Body of pancreas (tissue), 4 donors: ENCODE measurements at places on chromosomes 3 and 15. TPM values are rescaled to one million over a fixed set of nuclear protein-coding genes. Genes with fewer than 3 reads are reported as not detected.

DNA sequence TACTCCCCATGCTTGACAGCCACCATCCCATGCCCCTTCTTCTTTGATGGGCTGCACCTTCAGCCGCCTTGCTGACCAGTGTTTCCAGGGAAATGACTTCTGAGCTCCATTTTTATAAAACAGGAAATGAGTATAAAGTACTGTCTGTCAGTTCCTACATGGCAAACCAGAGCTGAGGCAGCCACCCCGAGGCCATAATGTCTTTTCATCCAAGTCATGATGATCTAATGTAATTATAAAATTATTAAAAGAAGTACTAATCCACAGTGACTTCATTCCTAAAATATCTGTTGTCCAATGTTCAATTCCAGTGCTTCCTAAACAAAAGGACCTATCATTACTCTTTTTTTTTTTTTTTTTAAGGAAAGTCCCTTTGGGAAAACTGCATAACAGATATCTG, 75.2 kb upstream of the HERC1 start:
- no peaks in the 10 kb centered on the region for H3K27me3 ChIP-seq

- no peak overlapping the region for H3K27ac ChIP-seq
- DNase-seq = no peak
- no peak overlapping the region for H3K4me3 ChIP-seq
- H3K27me3 ChIP-seq = no peaks in the 10 kb centered on the region
- no peaks in the 10 kb centered on the region for H3K36me3 ChIP-seq
- H3K4me1 ChIP-seq = no peaks in the 10 kb centered on the region
Measured at GRCh38 chr3:45249391-45249790, 23.3 kb upstream of the TMEM158 start.

Gene CYP1A2
- not detected for total RNA-seq

GRCh38 chr15:31349233-31350141, 22.9 kb downstream of the KLF13 start:
- peaks cover 91% of the 10 kb centered on the region for H3K4me1 ChIP-seq
- no peaks in the 10 kb centered on the region for H3K36me3 ChIP-seq
- no peak overlapping the region for H3K4me3 ChIP-seq
- no peak for DNase-seq
- no peaks in the 10 kb centered on the region for H3K27me3 ChIP-seq

Gene SERPINI2
- total RNA-seq = 221 TPM

Gene PPM1L
- 13.7 TPM for total RNA-seq

- no peak overlapping the region for H3K27ac ChIP-seq
- H3K27me3 ChIP-seq = no peaks in the 10 kb centered on the region
- no peak for DNase-seq
- H3K36me3 ChIP-seq = no peaks in the 10 kb centered on the region
Measured at GRCh38 chr3:114852966-114853365, 294.1 kb downstream of the ZBTB20 start.

GRCh38 chr3:24533561-24534193, 39.0 kb upstream of the THRB start:
- no peaks in the 10 kb centered on the region for H3K27me3 ChIP-seq
- H3K27ac ChIP-seq = no peak overlapping the region
- no peak for DNase-seq
- H3K4me1 ChIP-seq = peaks cover 10% of the 10 kb centered on the region
- H3K4me3 ChIP-seq = no peak overlapping the region

DNA sequence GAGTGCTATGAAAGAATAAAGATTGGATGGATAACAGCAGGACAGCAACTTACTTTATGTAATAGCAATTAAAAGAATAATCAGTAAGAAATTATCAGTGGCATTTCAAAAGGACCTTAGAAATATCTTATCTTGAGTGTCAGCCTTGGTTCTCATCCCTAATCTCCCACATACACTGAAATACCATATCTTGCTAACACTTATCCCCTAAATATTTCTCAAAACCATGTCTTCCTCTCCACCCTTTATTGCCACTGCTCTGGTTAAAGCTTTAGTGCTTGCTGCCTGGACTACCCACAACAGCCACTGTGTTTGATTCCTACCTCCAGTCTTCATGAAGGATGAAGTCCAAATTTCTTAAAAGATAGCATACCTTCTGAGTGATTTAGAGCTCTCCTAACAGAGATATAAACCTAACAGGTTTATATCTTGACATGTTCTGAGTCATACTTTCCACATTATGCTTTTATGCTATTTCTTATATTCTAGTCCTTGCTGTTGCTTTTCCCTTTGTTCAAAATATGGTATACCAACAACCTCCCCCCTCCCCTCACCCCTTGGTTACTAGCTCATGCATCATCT, 202.8 kb downstream of the RSRC1 start:
- H3K27me3 ChIP-seq = no peaks in the 10 kb centered on the region
- no peaks in the 10 kb centered on the region for H3K4me1 ChIP-seq
- no peak overlapping the region for H3K27ac ChIP-seq
- no peaks in the 10 kb centered on the region for H3K36me3 ChIP-seq
